ENCODE measurements at places on chromosomes 13 and 19.

DNA sequence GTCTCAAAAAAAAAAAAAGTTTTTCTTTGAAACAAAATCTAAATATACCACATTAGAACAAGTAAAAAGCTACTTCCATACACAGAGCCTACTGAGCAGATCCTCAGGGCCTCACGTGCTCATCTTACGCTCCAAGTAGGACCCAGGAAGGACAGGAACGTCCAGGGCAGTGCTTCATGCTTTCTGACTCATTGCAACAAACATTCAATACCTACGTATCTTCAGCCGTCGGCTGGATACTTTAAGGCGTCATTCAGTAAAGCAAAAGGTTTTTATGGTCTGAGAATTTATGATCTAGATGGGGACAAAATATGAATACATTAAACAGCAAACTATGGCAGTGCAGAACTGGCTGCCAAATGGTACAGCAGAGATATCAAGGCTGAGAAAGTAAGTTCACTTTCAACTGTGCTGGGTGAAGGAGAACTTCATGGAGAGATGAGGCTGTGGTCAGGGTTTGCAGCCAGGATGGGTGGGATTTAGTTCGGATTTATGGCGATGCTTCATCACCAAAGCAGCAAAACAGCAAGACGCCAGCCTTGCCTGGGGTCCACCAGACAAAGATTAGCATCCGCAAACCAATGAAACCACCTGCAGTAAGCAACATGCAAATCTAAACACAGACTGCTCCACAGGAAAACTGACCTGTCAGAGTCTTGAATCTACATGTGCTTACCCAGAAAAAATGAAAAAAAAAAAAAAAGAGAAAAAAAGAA, 20.5 kb downstream of the CARS2 start:
- no peak for DNase-seq

GRCh38 chr19:39745643-39746042, 7.8 kb upstream of the CLC start:
- DNase-seq, result no peak

DNA sequence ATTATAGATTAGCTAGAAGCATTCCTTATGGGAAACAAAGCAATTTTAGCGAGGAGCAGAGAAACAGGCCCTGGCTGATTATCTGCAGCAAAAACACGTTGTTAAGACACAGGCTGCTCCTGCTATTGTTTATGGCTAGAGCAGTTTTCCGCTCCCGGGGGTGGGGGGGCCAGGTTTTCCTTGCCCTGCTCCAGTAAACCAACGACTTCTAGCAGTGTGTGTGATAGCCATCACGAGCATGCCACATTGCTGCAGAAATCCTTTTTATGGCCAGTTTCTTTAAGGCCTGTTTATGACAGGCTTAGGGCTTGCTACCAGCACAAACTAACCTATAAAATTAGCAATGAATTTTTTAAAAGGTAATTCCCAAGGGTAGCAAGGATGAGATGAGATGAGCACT, 18.4 kb upstream of the IL17D start:
- no peak for DNase-seq

DNA sequence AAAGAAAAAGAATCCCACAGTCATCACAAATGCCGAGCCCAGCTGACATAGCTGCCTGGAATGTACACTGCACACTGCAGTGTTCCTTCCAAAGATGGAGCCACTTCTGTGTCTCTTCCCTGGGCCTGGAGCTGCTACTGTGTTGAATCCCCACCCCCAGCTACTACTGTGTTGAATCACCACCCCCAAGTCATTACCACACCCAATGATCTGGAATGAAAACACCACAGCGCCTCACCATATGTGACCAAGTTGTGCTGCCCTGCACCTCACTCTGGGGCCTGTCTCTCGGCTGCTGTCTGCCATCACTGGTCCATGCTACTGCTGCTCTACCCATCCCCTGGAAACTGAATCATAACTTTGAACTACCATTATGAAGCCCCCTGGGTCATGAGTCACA, 861.2 kb downstream of the UQCRFS1 start:
- no peak for DNase-seq

GRCh38 chr13:43787518-43787891, 733 bp upstream of the ENOX1 start:
- no peak for DNase-seq

GRCh38 chr13:110520431-110521295, 40.9 kb downstream of the RAB20 start:
- no peak for DNase-seq

DNA sequence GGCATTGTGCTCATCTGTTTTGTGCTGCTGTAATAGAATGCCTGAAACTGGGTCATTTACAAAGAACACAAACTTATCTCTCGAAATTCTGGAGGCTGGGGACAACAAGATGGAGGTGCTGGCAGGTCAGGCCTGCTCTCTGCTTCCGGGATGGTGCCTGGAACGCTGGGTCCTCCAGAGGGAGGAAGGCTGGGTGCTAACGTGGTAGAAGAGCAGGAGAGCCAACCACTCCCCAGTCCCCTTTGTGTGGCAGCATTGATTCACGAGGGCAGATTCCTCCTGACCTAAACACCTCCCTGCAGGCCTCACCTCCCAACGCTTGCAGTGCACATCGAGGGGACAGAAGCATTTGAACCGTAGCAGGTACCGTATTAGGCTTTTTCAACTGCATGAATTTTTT, 34.1 kb upstream of the TFDP1 start:
- no peak for DNase-seq

DNA sequence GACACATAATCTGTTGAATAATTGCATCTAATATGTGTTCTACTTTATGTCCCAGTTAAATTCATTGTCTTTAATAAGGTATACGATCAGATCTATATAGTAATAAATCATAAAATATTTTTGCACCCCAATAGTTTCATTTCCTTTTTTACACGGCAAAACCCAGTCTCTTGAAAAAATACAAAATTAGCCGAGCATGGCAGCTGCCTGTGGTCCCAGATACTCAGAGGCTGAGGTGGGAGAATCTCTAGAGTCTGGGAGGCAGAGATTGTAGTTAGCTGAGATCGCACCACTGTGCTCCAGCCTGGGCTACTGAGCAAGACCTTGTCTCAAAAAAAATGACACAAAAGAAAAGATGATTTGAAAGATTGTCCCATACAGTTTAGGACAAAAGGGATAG, 52.3 kb upstream of the PARP4 start:
- no peak for DNase-seq

- DNase-seq, result no peak
These were observed 13.2 kb upstream of the ZNF254 start for GRCh38 chr19:24073807-24074206.

DNA sequence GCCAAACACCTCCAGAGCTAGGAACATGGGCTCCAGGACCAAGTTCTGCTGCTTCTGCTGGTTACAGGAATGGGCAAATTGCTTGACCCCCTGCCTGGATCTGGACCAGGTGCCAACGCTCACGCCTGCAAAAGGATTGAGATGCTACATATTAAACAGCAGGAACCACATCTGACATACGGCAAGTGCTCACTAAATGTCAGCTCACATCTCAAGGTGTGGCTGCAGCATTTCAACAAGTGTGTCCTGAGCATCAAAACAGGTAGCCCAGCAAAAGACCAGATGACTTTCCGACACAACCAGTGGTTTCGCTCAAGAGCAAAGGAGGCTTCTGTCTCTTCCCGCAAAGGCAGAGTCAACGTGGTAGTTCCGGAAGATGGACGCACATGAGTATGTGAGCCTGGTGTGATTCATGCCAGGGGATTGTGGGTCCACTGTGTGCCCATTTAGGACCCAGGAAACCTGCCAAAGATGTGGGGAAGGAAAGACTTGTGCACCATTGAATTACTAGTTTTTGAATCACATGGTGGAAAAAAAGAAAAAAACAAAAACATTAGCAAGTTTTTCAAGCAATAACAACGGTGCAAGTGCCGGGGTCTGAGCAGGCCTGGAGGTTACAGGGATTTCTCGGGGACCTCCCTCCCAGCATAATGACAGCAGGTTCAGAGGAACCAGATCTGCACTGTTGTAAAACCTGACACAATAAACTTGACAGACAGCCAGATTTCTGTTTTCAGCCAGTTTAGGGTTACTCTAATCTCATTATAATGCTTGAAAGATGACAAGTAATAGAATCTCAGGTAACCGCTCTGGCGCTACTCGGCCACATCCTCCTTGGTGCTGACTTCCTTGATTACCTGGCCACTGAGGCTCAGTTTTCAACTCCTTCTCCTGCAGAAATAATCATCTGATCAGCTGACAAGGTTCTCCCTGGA, 77.9 kb downstream of the SOX1 start:
- no peak for DNase-seq

GRCh38 chr13:33257841-33258807, 27.4 kb downstream of the STARD13 start:
- DNase-seq, result no peak

GRCh38 chr13:77434289-77434688, 101.2 kb upstream of the SCEL start:
- no peak for DNase-seq
